ENCODE measurements at places on chromosomes 5 and 9.
A peak's percentile ranks its signal among the peaks of the same experiment; 100 is the strongest.

- no peaks in the 10 kb centered on the region for H3K27me3 ChIP-seq
- H3K27ac ChIP-seq, result no peak within 1 kb of the TSS
- no peak within 1 kb of the TSS for H3K4me3 ChIP-seq
- H3K4me1 ChIP-seq, result no peaks in the 10 kb centered on the region
These were observed at the start of gene MARCOL for GRCh38 chr5:148238418-148238794. MARCOL (plus strand) TSS chr5:148238525; CDS start chr5:148238598, 73 bp downstream.

- DNase-seq, result no peak
- peaks cover 10% of the 10 kb centered on the region for H3K4me1 ChIP-seq
- H3K4me3 ChIP-seq, result no peak overlapping the region
- H3K27me3 ChIP-seq, result no peaks in the 10 kb centered on the region
- H3K27ac ChIP-seq, result no peak overlapping the region
These were observed 109.8 kb downstream of the HMHB1 start for GRCh38 chr5:143921525-143922311.

DNA sequence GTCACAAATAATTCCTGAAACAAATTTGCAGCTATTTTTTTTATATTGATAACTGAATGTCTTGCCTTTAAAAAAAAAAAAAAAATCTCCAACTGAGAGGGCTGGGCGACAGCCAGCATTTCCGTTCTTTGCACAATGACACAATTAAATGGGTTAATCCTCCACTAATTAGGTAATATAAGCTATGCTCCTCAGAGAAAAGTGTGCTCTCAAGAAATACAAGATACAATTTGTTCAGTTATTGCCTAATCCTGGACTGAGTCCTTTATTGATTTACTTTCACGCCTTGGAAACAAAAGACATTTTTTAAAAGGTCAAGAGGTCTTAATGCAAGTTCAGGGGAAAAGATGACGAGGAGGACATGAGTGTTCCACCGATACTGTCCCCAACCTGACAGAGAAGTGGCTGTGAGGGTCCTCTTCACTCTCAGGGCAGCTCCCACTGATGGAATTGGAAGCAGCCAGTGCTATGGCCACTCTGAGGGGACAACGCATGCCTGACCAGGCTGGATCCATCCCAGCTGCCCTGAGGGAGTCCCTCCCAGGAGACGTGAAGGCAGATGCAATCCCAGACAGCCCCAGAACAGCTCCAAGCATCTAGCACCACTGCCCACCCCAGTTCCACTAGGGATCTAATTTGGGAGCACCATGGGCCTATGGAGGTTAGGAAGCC lies 220.7 kb downstream of the GNA14 start:
- no peaks in the 10 kb centered on the region for H3K4me1 ChIP-seq
- no peaks in the 10 kb centered on the region for H3K36me3 ChIP-seq
- DNase-seq, result no peak
- H3K4me3 ChIP-seq, result no peak overlapping the region

DNA sequence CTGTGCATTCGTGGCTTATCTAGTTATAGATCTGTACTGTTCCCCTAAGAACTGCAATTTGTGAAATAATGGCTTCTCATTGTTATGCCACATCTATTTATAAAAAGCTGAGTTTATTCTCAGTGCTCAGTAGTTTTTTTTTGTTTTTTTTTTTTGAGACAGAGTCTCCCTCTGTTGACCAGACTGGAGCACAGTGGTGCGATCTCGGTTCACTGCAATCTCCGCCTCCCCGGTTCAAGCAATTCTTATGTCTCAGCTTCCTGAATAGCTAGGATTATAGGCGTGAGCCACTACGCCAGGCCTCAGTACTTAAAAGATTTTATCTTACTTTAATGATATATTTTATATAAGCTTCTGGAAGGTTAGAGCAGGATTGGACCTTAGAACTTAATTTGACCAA lies 19.0 kb downstream of the SEC61B start:
- H3K4me3 ChIP-seq, result no peak overlapping the region
- peaks cover 6% of the 10 kb centered on the region for H3K4me1 ChIP-seq
- no peak for DNase-seq
- peaks cover 15% of the 10 kb centered on the region for H3K36me3 ChIP-seq
- H3K27me3 ChIP-seq, result no peaks in the 10 kb centered on the region

DNA sequence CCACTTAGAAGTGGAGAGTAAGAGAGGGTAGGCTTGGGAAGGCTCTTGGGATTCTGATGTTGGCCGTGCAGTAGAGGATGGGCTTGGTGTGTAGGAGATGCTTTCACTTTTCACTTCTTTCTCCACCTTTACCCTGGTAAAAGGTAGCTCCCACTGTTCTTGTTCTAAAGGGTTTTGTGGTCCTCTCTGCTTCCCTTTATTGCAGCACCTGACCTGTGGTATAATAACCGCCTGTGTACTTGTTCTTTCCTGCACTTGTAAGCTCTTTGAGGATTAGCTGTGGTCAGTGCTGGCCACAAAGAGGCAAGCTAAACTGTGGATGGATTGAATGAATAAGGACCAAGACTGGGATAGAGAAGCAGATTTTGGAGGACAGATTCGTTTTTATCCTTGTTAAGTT lies 25.2 kb downstream of the KDM4C start:
- H3K4me1 ChIP-seq, result peaks cover 29% of the 10 kb centered on the region
- no peak overlapping the region for H3K4me3 ChIP-seq
- no peaks in the 10 kb centered on the region for H3K27me3 ChIP-seq
- H3K27ac ChIP-seq, result no peak overlapping the region
- no peaks in the 10 kb centered on the region for H3K36me3 ChIP-seq
- no peak for DNase-seq

DNA sequence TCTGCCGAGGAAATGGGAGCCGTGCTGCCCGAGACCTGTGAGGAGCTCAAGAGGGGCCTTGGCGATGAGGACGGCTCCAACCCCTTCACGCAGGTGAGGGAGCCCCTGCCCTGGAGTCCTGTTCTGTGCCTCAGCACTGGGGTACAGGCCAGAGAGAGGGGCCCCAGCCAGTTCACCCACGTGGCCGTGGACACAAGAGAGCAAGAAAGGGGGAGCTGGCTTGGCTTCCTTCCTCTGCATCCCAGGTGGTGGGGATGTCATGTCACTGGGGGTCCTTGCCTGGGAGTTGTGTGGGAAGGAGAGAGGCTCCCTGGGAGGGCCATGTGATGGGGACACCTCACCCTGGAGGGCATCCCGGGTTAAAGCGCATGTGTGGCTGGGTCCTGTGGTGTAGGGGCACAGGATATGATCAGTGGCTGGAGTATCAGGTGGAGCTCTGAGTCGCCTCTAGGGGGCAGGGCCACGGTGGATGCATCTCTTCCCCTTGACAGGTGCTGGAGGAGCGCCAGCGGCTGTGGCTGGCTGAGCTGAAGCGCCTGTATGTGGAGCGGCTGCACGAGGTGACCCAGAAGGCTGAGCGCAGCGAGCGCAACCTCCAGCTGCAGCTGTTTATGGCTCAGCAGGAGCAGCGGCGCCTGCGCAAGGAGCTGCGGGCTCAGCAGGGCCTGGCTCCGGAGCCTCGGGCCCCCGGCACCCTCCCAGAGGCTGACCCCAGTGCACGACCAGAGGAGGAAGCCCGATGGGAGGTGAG lies 7.5 kb downstream of the N4BP3 start:
- peaks cover 21% of the 10 kb centered on the region for H3K4me1 ChIP-seq
- DNase-seq, result peak; percentile 59
- no peak overlapping the region for H3K4me3 ChIP-seq
- no peak overlapping the region for H3K27ac ChIP-seq

DNA sequence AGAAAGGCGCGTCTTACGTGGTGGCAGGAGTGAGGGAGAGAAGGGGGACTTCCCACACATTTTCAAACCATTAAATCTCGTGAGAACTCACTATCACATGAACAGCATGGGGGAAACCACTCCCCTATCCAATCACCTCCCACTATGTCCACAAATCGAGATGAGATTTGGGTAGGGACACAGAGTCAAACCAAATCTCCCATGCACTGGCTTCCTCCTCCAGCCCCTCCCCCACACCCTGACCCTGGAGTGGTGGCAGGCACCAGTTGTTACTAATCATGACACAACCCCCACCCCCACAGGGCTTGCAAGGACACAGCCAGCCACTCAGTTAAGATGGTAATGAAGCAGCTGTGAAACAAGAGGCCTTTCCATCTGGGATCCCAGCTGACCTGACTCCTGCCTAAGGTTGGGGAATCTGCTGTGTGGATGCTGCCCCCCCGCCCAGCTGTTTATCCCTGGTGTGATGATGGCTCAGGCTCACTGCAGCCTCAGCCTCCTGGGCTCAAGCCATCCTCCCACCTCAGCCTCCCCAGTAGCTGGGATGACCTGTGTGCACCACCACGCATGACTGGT lies 57.1 kb upstream of the FUBP3 start:
- no peak overlapping the region for H3K27ac ChIP-seq
- H3K4me3 ChIP-seq, result no peak overlapping the region
- no peaks in the 10 kb centered on the region for H3K36me3 ChIP-seq
- no peaks in the 10 kb centered on the region for H3K4me1 ChIP-seq
- no peak for DNase-seq

DNA sequence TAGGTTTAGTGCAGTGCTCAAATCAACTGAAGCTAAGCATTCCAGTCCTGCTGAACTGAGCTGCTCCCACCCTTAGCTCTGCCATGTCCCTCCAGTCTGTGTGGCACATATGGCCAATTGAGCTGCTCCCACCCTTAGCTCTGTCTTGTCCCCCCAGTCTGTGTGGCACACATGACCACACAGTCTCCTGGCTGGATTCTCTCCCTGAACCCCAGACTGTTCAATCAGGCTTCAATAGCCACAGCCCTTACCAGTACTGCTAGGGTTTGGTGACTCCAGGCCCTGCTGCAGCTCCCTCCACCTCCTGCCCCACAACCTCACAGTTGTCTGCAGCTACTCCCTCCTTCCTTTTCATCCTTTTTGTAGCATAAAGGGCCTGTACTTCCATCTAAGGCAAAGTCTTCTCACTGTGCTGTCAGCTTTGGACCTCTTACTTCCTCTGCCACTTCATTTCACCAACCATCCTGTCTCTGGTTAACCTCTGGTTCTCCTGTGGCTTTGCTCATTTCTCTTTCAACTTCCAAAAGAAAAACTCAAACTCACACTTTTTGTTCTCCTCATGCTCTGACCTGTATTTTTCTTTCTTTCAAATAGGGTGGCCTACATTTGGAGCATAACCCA lies 50.8 kb downstream of the ADAMTS12 start:
- H3K36me3 ChIP-seq, result peaks cover 3% of the 10 kb centered on the region
- peak overlapping the region; percentile 41 for H3K27ac ChIP-seq
- peak overlapping the region; percentile 57 for H3K4me3 ChIP-seq
- peaks cover 23% of the 10 kb centered on the region for H3K4me1 ChIP-seq
- peaks cover 17% of the 10 kb centered on the region for H3K27me3 ChIP-seq
- DNase-seq, result peak; percentile 8

- H3K36me3 ChIP-seq, result no peaks in the 10 kb centered on the region
- peak overlapping the region; percentile 86 for H3K4me3 ChIP-seq
- H3K4me1 ChIP-seq, result peaks cover 51% of the 10 kb centered on the region
- DNase-seq, result peak; percentile 84
- no peaks in the 10 kb centered on the region for H3K27me3 ChIP-seq
- H3K27ac ChIP-seq, result peak overlapping the region; percentile 95
These were observed 3.7 kb downstream of the ECSCR start for GRCh38 chr5:139458580-139459407.

DNA sequence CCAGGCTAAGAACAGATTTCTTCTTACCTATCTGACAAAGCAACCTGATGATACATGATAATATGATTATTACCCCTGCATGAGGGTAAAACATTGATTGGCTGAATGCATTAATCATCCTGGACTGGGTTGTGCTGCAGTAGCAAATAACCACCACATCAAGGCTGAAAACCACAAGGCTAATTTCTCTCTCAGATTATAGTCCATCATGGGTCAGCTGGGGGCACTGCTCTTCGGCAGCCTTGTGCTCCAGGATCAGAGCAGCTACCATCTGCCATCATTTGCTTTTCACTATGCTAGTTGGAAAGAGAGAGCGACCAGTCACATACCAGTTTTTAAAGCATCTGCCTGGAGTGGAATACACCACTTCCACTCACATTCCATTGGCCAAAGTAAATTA lies 383.5 kb downstream of the RASEF start:
- H3K4me3 ChIP-seq, result no peak overlapping the region
- no peak overlapping the region for H3K27ac ChIP-seq
- no peaks in the 10 kb centered on the region for H3K36me3 ChIP-seq

DNA sequence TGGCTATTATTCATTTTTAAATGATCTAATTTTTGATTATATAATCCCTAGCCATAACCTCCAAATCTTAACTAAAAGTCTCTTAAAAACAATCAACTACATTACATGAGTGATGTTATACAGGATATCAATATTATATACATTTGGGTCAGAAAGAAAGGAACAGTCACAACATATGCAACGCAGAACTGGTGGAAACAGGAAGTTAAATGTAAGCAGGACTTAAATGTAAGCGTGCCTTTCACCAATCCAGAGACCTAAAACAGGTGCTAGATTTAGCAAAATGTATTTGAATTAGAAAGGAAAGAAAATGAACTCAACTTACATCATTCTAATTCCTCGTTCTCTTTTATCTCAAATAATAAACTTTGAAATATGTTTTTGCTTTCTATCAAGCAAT lies 738.5 kb downstream of the PTPRD start:
- no peaks in the 10 kb centered on the region for H3K36me3 ChIP-seq
- H3K4me1 ChIP-seq, result no peaks in the 10 kb centered on the region
- no peak overlapping the region for H3K27ac ChIP-seq

- no peaks in the 10 kb centered on the region for H3K27me3 ChIP-seq
- H3K27ac ChIP-seq, result no peak overlapping the region
- no peaks in the 10 kb centered on the region for H3K4me1 ChIP-seq
- H3K4me3 ChIP-seq, result no peak overlapping the region
- no peaks in the 10 kb centered on the region for H3K36me3 ChIP-seq
These were observed 454.6 kb upstream of the TUSC1 start for GRCh38 chr9:26132746-26133312.

- H3K4me3 ChIP-seq, result peak overlapping the region; percentile 85
- H3K4me1 ChIP-seq, result peaks cover 58% of the 10 kb centered on the region
- peak; percentile 90 for DNase-seq
- peak overlapping the region; percentile 94 for H3K27ac ChIP-seq
- peaks cover 18% of the 10 kb centered on the region for H3K36me3 ChIP-seq
These were observed 196.8 kb downstream of the AUH start for GRCh38 chr9:91164724-91165520.

GRCh38 chr5:134818776-134819175 lies 27.0 kb upstream of the C5orf24 start:
- H3K27me3 ChIP-seq, result no peaks in the 10 kb centered on the region
- H3K36me3 ChIP-seq, result peaks cover 48% of the 10 kb centered on the region
- H3K4me1 ChIP-seq, result peaks cover under 1% of the 10 kb centered on the region
- no peak for DNase-seq

GRCh38 chr5:157828105-157828943 lies 30.6 kb downstream of the CLINT1 start:
- H3K27ac ChIP-seq, result no peak overlapping the region
- H3K36me3 ChIP-seq, result peaks cover 2% of the 10 kb centered on the region
- no peaks in the 10 kb centered on the region for H3K27me3 ChIP-seq
- H3K4me3 ChIP-seq, result no peak overlapping the region

GRCh38 chr9:89891591-89892304 lies 286.9 kb downstream of the GADD45G start:
- H3K4me1 ChIP-seq, result no peaks in the 10 kb centered on the region
- no peak for DNase-seq
- H3K36me3 ChIP-seq, result no peaks in the 10 kb centered on the region
- no peak overlapping the region for H3K27ac ChIP-seq
